ENCODE measurements at places on chromosomes 3 and 15.

DNA sequence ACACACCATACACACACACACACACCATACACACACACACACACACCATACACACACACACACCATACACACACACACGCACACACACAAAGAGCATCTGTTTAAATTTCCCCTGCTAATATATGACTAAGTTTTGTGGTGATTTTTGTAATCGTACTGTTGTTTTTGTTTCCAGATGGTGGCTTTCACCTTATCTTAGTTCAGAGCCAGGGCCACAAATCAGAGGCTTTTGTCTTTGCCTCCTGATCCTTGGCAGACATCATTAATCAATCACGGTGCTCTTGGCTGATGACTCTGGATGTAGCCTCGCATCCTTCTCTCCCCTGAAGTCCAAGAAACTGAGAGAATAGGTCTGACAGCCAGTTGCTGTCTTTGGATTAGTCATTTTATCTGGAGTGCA is 52.1 kb downstream of the EDEM1 start:
- no peak for DNase-seq

GRCh38 chr15:99762288-99762687 is 29.1 kb upstream of the LYSMD4 start:
- no peak for DNase-seq

- no peak for DNase-seq
Measured at GRCh38 chr3:331881-332280, 135.3 kb downstream of the CHL1 start.

DNA sequence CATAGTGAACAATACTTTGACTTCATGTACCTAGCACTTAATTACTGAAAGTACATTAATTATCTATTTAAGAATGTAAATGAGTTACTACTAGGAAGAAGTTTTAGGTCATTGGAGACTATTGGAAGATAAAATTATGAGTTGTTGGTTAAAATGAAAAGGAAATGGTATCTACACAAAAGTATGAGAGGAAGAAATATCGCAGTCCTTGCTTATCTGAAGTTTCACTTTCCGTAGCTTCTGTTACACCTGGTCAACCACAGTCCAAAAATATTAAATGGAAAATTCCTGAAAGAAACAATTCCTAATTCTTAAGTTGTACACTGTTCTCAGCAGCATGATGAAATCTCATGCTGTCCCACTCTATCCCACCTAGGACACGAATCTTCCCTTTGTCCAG is 57.8 kb downstream of the HACD2 start:
- DNase-seq: no peak

GRCh38 chr3:72120806-72121778 is 336.1 kb upstream of the PROK2 start:
- no peak for DNase-seq

GRCh38 chr3:171480526-171480925 is 20.3 kb upstream of the TNIK start:
- DNase-seq: no peak

DNA sequence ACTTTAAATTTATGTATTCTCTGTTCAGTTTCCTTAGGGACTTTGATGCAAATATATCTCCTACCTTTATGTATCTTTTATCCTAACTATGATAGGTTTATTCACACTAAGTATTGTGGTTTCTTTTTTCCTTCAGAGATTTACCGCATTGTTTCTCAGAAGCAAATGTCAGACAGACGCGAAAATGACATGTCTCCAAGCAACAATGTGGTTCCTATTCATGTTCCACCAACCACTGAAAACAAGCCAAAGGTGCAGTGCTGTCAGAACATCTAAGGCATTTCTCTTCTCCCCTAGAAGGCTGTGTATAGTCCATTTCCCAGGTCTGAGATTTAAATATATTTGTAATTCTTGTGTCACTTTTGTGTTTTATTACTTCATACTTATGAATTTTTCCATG is 18.3 kb downstream of the RAB11A start:
- no peak for DNase-seq

DNA sequence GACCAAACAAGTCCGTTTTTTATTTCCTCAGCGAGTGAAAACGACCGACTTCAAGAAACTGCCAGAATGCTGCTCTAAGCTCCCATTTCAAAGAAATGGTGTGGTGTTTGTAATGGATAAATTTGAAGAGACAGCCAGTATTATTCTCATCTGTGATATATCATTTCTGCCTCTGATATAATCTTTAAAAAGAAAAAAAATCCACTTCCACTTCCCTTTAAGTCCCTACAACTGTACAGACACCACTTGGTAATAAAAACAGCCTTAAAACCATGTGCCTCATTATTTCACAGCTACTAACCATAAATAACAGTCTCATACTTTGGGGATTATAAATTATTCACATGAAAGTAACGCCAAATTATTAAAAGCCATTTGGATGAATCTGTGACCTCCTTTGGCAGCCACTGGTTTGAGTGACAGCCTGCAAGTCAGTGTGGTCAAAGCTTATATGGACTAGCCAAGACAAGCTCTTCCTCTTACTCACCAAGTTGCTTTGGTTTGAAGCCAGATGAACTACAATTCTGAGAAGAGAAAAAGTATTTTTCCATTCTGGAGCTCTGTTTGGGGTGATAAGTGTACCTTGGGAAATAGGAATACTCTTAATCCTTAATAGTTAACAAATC is 168.0 kb downstream of the SHOX2 start:
- DNase-seq: peak; percentile 18

- peak; percentile 8 for DNase-seq
Measured at GRCh38 chr3:94184781-94185180, 121.9 kb downstream of the NSUN3 start.

Measured in urothelium cell line (cell line).